GM23248 (cell line): ENCODE measurements at places on chromosomes 2 and 18. TPM values are rescaled to one million over a fixed set of nuclear protein-coding genes. Genes with fewer than 3 reads are reported as not detected.

- H3K36me3 ChIP-seq = no peaks in the 10 kb centered on the region
- DNase-seq = no peak
- peaks cover 12% of the 10 kb centered on the region for H3K4me1 ChIP-seq
Measured at GRCh38 chr2:37507703-37508102, 163.3 kb downstream of the QPCT start.

DNA sequence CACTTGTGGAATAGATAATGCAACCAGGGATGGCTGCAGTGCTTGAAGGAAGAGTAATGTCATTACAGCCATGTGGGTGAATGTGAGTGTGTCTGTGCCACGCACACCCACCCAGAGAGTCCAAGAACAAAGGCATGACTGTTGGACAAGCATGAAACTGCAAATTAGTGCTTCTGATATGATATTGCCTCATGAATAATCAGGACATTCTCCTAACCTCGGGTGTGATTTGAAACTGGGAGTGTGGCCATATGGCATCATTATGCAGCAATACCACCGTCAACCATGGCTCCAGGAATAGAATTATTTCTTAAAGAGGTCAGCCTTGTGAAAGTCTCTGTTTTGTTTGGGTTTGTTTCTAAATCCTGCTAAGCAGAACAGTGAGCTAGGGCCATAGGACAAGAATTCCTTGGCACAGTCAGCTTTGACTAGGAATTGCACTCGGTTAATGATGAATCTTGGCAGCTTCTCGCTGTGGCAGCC is 678.0 kb upstream of the RAB6C start:
- H3K27ac ChIP-seq = no peak overlapping the region
- H3K36me3 ChIP-seq = no peaks in the 10 kb centered on the region
- H3K4me1 ChIP-seq = no peaks in the 10 kb centered on the region
- peak; percentile 4 for DNase-seq
- H3K4me3 ChIP-seq = no peak overlapping the region

- peak overlapping the region; percentile 70 for H3K4me3 ChIP-seq
- peak; percentile 46 for DNase-seq
- peaks cover 7% of the 10 kb centered on the region; the same call in 1 of the 2 replicates for H3K4me1 ChIP-seq
Measured at GRCh38 chr2:152099367-152100050, 665 bp upstream of the CACNB4 start.

GRCh38 chr2:101823347-101823791 is 125.9 kb downstream of the MAP4K4 start:
- peaks cover 97% of the 10 kb centered on the region for H3K4me1 ChIP-seq
- peak overlapping the region; percentile 82 for H3K27ac ChIP-seq
- H3K4me3 ChIP-seq = peak overlapping the region; percentile 44

Gene WNT10A
- not detected in 2 replicates for polyA plus RNA-seq

Gene STARD6
- polyA plus RNA-seq = not detected in 2 replicates
